Kidney (tissue), 22 donors: ENCODE measurements at places on chromosomes 2 and 18.

- DNase-seq, result no peak
These were observed 354.4 kb downstream of the ARL6IP6 start for GRCh38 chr2:153072813-153073212.

DNA sequence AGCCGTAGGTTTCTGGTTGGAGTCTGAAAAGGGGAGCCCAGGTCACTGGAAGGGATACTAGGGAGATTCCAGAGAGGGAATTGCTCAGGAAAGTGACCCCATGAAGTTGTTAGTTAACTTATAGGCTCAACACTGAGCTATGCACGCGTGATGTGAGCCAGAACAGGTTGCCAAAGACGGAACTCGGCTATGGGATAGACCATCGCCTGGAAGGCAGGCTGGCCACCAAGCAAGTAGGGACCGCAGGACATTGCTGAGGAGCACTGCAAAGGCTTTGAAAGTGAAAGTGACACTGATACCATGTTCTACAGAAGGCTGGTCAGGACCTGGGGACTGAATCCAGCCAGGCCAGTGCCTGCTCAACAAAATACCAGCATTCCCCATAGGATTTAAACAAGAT lies 7.3 kb downstream of the FARP2 start:
- DNase-seq, result no peak

DNA sequence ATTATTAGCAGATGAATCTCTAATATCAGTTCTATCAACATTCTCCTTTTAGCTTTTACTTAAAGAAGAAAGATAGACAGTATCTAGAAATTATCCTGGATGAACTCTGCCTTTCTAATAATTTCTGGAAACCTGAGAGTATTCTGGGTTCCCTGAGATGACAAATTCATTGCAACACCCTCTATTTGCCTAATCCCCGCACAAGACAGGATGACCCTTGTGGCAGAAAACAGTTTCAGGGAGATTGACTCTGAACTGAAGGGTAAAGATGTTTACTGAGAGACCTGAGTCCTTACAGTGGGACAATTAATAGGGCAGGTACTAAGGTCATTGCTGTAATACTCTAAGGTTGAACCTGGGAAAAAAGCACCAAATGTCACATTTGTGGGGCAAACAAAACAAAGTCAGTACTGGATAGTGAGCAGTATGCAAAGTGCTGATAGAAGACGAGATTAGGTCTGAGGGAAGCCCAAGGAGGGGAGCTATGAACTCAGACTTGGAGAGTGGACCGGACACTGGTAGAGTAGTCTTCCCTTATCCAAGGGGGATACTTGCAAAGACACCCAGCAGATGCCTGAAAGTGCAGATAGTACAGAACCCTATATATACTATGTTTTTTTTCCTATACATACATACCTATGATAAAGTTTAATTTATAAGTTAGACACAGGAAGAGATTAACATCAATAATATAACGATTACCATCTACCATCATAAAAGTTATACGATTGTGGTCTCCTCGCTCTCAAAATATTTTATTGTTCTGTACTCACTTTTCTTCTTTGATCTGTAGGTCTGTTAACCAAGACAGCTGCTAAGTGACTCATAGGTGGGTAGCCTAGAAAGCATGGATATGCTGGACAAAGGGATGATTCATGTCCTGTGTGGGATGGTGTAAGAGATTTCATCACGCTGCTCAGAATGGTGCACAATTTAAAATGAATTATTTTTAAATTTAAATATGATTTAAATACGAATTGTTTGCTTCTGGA lies 148.3 kb upstream of the KLHL14 start:
- DNase-seq, result no peak

DNA sequence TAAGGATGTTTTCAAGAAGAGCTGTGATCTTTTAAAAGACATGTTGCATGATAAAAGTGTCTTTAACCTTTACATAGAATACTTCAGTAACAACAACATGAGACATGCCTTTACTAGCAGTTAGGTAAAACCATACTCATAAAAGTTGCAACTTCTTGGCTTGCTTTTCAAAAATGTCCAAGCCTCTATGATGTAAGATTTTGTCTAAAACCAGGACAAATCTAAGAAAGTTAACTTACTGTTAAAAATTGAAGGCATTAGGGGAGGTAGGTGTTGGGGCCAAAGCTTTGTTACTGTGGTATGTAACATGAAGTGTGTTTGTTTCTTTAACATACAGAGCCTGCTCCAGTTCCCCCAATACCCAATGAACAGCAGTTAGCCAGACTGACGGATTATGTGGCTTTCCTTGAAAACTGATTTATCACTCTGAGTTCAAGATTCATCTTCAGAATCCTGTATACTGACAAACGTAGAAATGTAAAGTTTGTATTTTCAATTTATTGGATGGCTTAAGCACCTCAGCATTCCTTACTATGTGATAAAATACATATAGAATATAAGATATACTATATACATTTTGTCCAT lies 11.7 kb downstream of the COPS8 start:
- no peak for DNase-seq

GRCh38 chr2:161044095-161044865 lies 115.9 kb upstream of the TANK start:
- no peak for DNase-seq

GRCh38 chr2:174247474-174248186 lies 702 bp downstream of the OLA1 start:
- no peak for DNase-seq
